ENCODE measurements at places on chromosomes 11 and 22. TPM values are rescaled to one million over a fixed set of nuclear protein-coding genes. Genes with fewer than 3 reads are reported as not detected.

TRIM22 gene
- total RNA-seq, result 78.9 TPM

LRRC10B gene
- 1.3 TPM for total RNA-seq

ATP6V1E1 gene
- 81.1 TPM for total RNA-seq

ASPHD2 gene
- total RNA-seq, result 8.1 TPM

ACRV1 gene
- not detected for total RNA-seq

MFRP gene
- total RNA-seq, result not detected

PATZ1 gene
- total RNA-seq, result 72.6 TPM

FGF3 gene
- not detected for total RNA-seq

GRCh38 chr22:23396362-23397007 lies 183.6 kb downstream of the IGLL1 start:
- H3K36me3 ChIP-seq, result no peaks in the 10 kb centered on the region
- no peak overlapping the region for H3K4me3 ChIP-seq
- H3K27me3 ChIP-seq, result no peaks in the 10 kb centered on the region
- DNase-seq, result peak; percentile 6

DNA sequence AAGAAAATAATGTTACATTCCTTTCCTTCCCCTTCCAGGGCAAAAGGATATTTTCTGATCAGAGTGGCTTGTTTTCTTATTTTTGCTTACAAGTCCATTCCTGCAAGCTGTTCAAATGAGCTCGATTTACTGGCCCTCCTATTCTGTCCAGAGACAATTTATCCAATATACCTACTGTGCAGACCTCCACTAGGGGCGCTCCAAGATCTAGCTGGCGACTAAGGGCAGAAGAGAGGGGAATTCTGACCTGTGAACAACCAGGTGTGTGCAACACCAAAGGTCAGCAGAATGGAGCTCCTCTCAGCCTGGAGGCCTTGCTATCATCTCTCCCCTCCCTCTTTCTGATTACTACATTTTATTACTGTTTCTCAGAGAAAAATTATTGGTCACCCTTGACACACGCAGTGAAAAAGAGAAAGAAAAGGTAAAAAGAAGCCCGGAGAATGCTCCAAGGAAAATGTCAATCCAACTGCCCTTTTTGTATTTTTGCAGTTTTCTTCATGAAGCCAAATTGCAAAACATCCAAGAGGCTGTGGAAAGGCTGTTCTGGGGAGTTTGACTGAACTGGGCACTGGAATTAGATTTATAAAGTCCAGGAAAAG lies 3.2 kb downstream of the SEZ6L start:
- H3K4me1 ChIP-seq, result peaks cover 34% of the 10 kb centered on the region
- no peak overlapping the region for H3K4me3 ChIP-seq
- peaks cover 55% of the 10 kb centered on the region for H3K27me3 ChIP-seq
- peak; percentile 76 for DNase-seq
- no peak overlapping the region for H3K27ac ChIP-seq
- H3K36me3 ChIP-seq, result no peaks in the 10 kb centered on the region

DNA sequence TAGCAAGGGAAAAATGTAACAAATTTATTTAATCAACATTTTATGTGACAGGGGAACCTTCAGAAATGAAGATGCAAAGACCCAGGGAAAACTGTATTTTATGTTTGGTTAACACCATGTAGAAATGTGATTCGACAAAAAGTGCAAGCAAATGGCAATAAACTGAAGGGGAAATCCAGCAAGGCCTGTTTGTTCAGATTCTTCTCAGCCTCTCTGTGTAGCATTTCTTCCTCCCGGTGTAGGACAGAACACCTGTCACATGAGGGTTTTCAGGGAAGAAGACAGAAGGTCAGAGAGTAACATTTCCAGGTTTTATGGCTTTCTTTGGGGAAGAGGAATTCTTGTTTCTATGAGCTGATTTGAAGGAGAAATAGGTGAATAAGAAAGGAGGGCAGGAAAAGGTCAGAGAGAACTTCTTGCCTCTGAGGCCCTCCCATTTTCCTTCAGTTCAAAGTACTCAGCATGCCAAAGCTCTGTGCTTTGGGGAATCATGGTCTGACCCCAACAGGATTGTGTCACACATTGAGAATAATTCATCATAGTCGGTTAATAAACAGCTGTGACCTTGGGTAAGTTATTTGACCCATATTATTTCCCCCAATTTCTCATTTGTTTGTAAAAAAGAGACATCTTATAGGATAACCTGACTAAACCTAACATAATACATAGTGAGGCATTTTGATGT lies 45.5 kb upstream of the ME3 start:
- no peak overlapping the region for H3K4me3 ChIP-seq
- H3K27ac ChIP-seq, result no peak overlapping the region
- no peaks in the 10 kb centered on the region for H3K27me3 ChIP-seq
- H3K4me1 ChIP-seq, result no peaks in the 10 kb centered on the region

DNA sequence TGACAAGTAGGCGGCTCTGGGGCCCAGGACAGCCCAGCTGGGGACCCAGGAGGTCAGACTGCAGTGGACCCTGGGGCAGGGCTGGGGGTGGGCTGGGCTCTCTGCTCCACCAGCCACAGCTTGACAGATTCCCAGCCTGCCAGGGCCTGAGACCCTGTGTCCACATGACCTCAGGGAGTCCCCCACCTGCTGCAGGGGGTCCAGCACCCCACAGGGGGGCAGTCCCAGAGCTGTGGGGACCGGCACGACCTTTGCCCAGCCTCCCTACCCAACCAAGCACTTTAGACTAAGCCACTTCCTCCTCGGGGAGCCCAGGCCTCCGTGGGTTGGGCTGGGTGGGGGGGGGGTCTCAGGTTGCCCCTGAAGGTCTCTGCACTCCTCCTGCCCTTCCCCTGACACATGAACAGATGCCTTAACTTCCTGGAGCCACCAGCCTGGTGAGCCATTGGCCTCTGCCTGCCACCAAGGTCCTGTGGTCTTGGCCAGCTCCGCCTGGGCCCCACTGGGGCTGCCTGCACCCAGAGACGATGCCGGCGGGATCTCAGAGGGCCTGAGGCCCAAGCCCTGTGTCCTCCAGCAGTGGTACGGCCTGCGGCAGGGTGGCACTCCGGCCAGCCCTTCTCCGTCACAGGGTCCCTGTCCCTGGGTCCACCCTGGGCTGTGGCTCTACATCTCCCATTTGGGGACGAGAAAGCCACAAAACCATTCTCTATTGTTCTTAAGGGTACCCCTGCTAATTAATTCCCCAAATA lies 3.4 kb downstream of the CCDC188 start:
- no peaks in the 10 kb centered on the region for H3K27me3 ChIP-seq
- H3K27ac ChIP-seq, result no peak overlapping the region
- H3K4me1 ChIP-seq, result no peaks in the 10 kb centered on the region
- H3K36me3 ChIP-seq, result no peaks in the 10 kb centered on the region
- DNase-seq, result no peak

- no peaks in the 10 kb centered on the region for H3K4me1 ChIP-seq
- DNase-seq, result no peak
- no peaks in the 10 kb centered on the region for H3K27me3 ChIP-seq
- no peak overlapping the region for H3K4me3 ChIP-seq
- no peak overlapping the region for H3K27ac ChIP-seq
Observed at GRCh38 chr11:80515097-80515496, 1074.3 kb upstream of the TENM4 start.

DNA sequence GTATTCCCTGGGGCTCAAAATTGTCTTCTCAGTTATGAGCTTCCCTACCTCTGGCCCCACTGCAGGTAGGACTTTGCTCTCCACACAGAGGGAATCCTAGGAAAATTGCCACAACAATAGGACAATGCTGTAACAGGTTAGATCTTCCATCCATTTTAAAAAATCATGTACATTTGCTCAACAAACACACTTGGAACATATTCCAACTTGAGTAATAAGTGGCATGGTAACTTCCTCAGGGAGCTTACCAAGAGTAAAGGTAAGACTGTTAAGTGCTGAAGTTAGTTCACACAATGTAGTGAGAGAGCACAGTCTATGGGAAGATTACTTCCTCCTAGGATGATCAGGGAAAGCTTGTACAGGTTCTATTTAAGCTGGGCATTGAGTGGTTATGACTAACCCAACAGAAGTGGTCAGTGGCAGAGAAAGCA lies 78.9 kb upstream of the BIRC3 start:
- no peak for DNase-seq
- H3K4me3 ChIP-seq, result no peak overlapping the region
- H3K4me1 ChIP-seq, result peaks cover 34% of the 10 kb centered on the region
- H3K36me3 ChIP-seq, result peaks cover 1% of the 10 kb centered on the region
- H3K27me3 ChIP-seq, result no peaks in the 10 kb centered on the region

DNA sequence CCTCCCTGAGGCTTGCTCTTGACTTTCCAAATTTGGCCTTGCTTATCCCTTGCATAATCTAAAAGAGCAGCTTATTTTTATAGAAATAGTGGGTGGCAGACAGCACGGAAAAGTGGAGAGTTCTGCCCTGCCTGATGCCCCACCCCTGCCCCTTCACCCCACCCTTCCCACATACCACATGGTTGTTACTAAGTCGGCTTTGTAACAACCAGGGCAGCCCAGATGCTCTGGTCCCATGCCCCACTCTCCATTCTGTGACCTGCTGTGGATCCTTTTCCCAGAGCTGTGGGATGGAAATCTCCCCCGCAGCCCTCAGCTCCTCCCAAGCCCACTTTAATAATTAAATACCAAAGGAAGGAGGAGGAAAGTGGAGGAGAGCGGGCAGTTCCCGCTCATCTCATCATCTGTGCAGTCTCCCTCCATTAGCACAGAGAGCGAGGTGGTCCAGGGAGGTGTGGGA lies 10.9 kb downstream of the MRGPRF start:
- DNase-seq, result peak; percentile 1
- no peaks in the 10 kb centered on the region for H3K36me3 ChIP-seq
- H3K4me3 ChIP-seq, result no peak overlapping the region
- H3K4me1 ChIP-seq, result peaks cover 3% of the 10 kb centered on the region
- no peaks in the 10 kb centered on the region for H3K27me3 ChIP-seq
- no peak overlapping the region for H3K27ac ChIP-seq

DNA sequence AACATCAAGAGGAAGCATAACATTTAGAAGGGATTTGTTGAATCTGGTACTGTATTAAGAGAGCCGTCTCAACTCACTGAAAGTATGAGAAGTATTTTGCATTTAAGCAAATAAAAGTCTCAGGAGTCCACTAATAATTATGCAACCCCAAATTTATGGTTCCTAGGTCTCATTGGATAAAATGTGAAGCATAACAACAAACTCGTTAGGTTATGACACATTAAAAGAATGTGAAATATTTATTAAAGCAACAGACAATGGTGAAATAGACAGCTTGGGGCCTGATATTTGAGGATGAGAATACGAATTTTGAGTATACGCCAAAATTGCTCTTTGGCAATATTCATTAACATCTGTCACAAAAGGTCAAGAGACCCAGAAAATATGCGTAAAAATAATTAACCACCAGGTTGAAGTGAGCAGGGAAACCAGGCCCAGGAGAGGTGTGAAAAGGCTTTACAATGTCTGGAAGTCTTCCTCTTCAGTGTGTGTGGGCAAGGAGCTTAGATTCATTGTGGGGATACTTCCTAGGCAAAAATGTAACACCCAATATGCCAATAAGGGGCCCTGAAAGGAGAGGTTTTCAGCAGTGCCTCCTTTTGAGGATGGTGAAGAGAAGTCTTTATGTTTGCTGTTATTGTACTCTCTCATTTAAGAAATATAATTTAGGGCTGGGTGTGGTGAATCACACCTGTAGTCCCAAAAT lies 89.2 kb downstream of the FDX1 start:
- H3K27me3 ChIP-seq, result no peaks in the 10 kb centered on the region
- DNase-seq, result no peak
- H3K4me1 ChIP-seq, result peaks cover 8% of the 10 kb centered on the region

- peaks cover 13% of the 10 kb centered on the region for H3K4me1 ChIP-seq
- no peak overlapping the region for H3K4me3 ChIP-seq
- peaks cover 3% of the 10 kb centered on the region for H3K36me3 ChIP-seq
- no peak for DNase-seq
- no peak overlapping the region for H3K27ac ChIP-seq
Observed at GRCh38 chr11:34860034-34860433, 56.1 kb downstream of the APIP start.

DNA sequence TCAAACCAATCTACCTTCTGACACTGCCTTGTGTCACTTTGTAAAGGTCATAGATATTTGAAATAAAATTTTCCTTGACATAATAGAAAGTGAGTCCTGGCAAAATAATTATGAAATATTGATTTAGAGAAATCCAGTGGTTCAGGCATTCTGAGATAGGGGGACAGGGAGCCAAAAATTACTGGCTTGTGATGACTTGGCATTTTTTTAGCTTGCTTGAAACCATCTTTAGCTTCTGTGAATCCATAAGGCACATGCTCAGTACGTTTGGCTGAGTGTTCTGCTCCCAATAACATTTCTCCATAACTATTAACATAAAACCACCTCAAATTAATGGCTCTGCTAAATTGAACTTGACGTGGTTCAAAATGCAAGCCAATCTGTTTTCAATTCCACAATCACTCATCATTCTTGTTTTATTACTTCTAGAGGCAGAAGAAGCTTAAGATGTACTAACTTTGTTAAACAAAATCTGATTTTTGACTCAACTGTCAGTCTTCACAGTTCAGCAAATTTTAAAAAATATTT lies 209.0 kb downstream of the LRRC4C start:
- H3K27me3 ChIP-seq, result no peaks in the 10 kb centered on the region
- H3K4me1 ChIP-seq, result peaks cover 12% of the 10 kb centered on the region
- H3K4me3 ChIP-seq, result no peak overlapping the region
- H3K27ac ChIP-seq, result no peak overlapping the region
- H3K36me3 ChIP-seq, result no peaks in the 10 kb centered on the region
- no peak for DNase-seq

DNA sequence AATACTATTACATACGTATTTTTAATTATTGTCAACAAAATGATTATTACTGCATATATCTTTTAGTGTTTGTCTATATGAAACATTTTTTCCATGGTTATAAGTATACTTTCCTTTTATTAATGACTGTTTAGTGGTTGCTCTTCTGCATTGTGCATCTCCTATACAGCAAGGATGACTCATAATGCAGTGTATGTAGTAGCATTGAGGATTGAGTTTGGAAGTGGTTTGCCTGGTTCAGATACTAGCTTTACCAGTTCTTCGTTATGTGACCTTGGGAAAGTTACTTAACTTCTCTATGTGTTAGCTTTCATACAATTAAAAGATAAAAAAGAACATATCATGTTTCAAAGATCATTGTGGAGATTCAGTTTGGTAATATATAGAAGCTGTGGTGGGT lies 44.1 kb downstream of the CHORDC1 start:
- no peaks in the 10 kb centered on the region for H3K27me3 ChIP-seq
- H3K4me3 ChIP-seq, result no peak overlapping the region
- H3K27ac ChIP-seq, result no peak overlapping the region
- DNase-seq, result no peak
- no peaks in the 10 kb centered on the region for H3K36me3 ChIP-seq

GRCh38 chr11:45457649-45458048 lies 171.5 kb upstream of the SYT13 start:
- no peaks in the 10 kb centered on the region for H3K36me3 ChIP-seq
- H3K4me1 ChIP-seq, result no peaks in the 10 kb centered on the region
- H3K27me3 ChIP-seq, result peaks cover 2% of the 10 kb centered on the region
- no peak overlapping the region for H3K4me3 ChIP-seq

GRCh38 chr11:108170184-108170583 lies 48.8 kb downstream of the ACAT1 start:
- H3K4me1 ChIP-seq, result no peaks in the 10 kb centered on the region
- H3K4me3 ChIP-seq, result no peak overlapping the region
- H3K27ac ChIP-seq, result no peak overlapping the region
- H3K27me3 ChIP-seq, result no peaks in the 10 kb centered on the region
- H3K36me3 ChIP-seq, result peaks cover 69% of the 10 kb centered on the region

GRCh38 chr11:66864924-66865697 lies 8.2 kb downstream of the LRFN4 start:
- H3K27me3 ChIP-seq, result no peaks in the 10 kb centered on the region
- peaks cover 12% of the 10 kb centered on the region for H3K4me1 ChIP-seq
- H3K4me3 ChIP-seq, result no peak overlapping the region
- H3K27ac ChIP-seq, result no peak overlapping the region
- DNase-seq, result no peak
